ENCODE measurements at places on chromosomes 11 and 22.

GRCh38 chr11:22079133-22079872 is 113.6 kb upstream of the ANO5 start:
- no peak for DNase-seq

GRCh38 chr11:11567936-11568650 is 53.7 kb downstream of the GALNT18 start:
- no peak for DNase-seq

DNA sequence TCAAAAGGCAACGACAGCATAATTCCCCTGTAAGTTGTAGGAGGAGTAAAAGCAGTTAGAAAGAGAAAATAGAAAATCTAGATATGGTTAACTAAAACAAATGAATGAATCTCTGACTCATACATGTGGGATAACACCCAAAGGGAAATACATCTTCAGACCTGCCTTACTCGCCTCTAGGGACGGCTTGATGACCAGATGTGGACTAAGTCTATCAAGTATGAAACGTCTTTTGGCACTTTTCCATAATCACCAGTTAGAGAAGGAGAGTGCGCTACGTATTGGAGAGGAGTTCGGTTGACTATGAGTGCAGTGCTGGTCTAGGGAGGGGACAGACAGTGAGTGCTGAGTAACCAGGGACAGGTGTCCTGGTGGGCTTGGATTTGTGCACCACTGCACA is 459.9 kb downstream of the OPCML start:
- DNase-seq, result no peak

DNA sequence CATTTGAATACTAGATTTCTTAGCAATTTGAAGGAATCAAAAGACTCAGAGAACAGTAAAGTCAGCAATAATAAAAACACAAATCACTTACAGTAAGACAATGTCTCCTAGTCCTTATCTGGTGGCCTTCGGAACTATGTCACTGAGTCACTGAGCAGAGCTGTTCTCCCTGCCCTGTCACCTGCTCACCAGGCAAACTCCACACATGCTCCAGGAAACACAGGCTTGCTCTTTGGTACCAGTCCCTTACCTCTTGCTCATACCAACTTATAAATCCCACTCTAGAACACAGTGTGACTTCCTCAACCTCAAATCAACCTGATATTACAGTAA is 81.1 kb upstream of the CHRM4 start:
- DNase-seq, result no peak

DNA sequence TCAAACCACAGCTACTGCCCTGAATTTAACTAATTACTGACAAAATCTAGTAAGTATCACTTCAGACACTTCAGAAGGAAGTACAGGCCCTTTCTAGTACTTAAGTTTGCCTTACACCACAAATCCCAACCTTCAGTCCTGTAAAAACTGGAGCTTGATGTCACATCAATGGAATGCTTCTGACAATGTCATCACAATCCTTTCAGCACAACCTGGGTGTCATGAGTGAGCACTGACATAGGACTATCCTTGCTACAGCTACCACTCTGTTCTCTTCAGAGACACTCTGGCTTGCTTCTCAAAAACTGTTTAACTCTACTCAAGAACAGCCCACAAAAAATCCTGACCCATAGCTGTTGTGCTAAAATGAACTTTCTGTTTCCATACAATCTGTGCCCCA is 108.2 kb downstream of the RRM1 start:
- no peak for DNase-seq

DNA sequence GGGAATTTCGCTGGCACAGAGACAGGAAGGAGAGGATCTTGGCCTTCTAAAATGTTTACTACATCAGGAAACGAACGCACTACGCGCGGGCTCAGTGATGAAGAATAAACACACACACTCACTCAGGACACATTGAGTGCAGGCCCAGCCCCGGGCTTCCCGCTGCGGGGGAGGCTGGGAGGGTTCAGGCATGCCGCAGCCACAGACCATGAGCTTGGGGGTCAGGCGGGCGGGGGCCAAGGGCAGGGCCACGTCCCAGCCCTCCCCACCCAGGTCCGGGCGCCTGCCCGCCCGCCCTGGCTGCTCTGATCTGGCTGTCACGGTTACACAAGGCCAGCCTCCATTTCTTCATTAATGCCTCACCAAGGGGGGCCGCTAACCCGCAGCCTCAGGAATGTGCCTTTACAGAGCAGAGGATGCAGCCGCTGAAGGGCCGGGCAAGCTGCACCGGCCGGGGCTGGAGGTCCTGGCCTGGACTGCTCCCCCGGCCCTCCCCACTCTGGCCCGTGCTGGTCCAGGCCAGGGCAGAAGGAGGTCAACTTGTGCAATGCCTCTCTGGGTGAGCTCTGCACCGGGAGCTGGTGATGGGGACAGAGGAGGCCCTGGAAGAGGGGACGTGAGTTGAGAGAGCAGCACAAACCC is 41.7 kb downstream of the IGF2 start:
- no peak for DNase-seq

DNA sequence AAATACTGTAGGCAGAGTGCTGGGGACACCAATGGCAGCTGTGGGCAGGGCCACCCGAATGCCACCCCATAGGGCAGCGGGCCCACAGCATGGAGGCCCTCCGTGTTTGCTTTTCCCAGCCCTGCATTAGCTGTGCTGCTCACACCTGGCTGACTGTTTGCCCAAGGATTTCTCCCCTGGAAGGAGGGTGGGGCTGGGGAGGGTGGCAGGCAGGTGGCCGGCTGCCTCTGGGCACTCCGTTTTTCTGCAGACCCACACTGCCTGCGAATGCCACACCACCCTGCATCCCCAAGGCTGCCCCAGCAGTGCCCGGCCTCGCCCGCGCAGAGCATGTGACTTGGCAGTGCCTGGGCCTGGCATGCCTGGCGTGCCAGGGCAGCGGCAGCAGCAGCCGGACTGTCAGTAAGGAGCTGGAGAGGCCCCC is 19.6 kb downstream of the DAGLA start:
- no peak for DNase-seq

DNA sequence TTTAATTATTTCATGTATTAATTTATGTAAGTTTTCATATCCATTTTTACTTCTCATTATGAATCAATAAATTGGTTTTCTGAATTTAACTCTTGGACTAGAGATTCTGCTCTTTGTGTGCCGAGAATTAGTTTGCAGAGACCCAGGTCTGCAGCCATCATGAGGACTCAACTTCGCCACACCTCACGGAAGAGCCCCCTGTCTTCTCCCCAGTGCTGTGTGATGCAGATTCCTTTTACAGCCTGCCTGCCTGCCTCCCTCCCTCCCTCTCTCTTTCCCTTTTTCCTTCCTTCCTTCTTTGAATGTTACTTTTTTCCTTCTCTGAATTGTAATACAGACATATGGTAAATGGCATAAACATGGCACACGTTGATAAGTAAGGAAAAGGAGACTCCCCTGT is 947.7 kb downstream of the TBC1D22A start:
- DNase-seq, result no peak
